ENCODE measurements at places on chromosomes 6 and 20. TPM values are rescaled to one million over a fixed set of nuclear protein-coding genes. Genes with fewer than 3 reads are reported as not detected.

Gene RIMS4
- total RNA-seq, result 16.6 TPM

Gene ZNF831
- total RNA-seq, result 0.57 TPM

Gene AKIRIN2
- 43.5 TPM for total RNA-seq

Gene IFNGR1
- 64.4 TPM for total RNA-seq

Gene RHAG
- total RNA-seq, result not detected

Gene TTI1
- 11.8 TPM for total RNA-seq

Gene DNAH8
- 0.03 TPM for total RNA-seq

Gene PTCHD4
- total RNA-seq, result 1.5 TPM

Gene CALHM4
- not detected for total RNA-seq

Gene NKAPL
- total RNA-seq, result 1.6 TPM

Gene TENT5A
- 25.5 TPM for total RNA-seq

Gene SAMD10
- total RNA-seq, result 0.84 TPM

Gene HS3ST5
- not detected for total RNA-seq

Gene CNR1
- 10.4 TPM for total RNA-seq

Gene TPBG
- total RNA-seq, result 20.1 TPM

Gene NHSL1
- 10.9 TPM for total RNA-seq

Gene SPDEF
- not detected for total RNA-seq

Gene TOX2
- 11.9 TPM for total RNA-seq

Gene ABHD16B
- not detected for total RNA-seq

Gene SLC17A2
- not detected for total RNA-seq

Gene SLC25A27
- 19.7 TPM for total RNA-seq

Gene TRIM38
- total RNA-seq, result 24.3 TPM

Gene NTSR1
- not detected for total RNA-seq
